Cardiac ventricle fibroblast (primary cell): ENCODE measurements at places on chromosomes 12 and 14. TPM values are rescaled to one million over a fixed set of nuclear protein-coding genes. Genes with fewer than 3 reads are reported as not detected.

Gene LRRC9
- total RNA-seq: not detected in 2 replicates

Gene OLR1
- not detected in 2 replicates for total RNA-seq

Gene AICDA
- not detected in 2 replicates for total RNA-seq

Gene KCNH3
- total RNA-seq: 0.05 and 0.12 TPM in 2 replicates

Gene MYO1A
- not detected in 2 replicates for total RNA-seq
